ENCODE measurements at places on chromosomes 4 and X. TPM values are rescaled to one million over a fixed set of nuclear protein-coding genes. Genes with fewer than 3 reads are reported as not detected.

The SPATA4 gene
- 1.4 TPM for polyA plus RNA-seq

The UGT2B11 gene
- polyA plus RNA-seq = 1.4 TPM

The CBLL2 gene
- not detected for polyA plus RNA-seq

The ADAD1 gene
- not detected for polyA plus RNA-seq

The SLC9B1 gene
- 4.4 TPM for polyA plus RNA-seq

The SFRP2 gene
- 26.7 TPM for polyA plus RNA-seq

The KLHL4 gene
- 7.6 TPM for polyA plus RNA-seq

The PARM1 gene
- 43.8 TPM for polyA plus RNA-seq

GRCh38 chr4:23234018-23234417 lies 541.3 kb downstream of the GBA3 start:
- DNase-seq = no peak

DNA sequence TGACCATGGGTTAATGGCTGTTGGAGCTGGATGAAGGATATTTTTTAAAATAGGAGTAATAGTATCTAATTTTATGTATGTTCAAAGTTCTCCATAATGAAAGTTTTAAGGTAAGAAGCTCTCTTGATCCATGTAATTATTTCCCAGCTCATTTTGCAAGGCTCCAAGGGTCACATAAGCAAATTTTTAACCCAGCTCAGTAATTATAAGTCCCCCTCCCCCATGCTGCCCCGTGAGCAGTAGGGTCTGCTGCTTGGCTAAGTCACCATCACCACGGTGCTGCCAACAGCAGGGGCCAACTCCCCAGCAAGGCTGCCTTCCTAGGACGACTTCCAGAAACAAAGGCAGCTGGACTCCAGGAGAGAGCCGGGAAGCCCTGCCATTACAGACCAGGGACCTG lies 340.0 kb downstream of the FBXW7 start:
- DNase-seq = peak; percentile 33

- no peak for DNase-seq
Measured at GRCh38 chr4:90445380-90445779, 318.2 kb downstream of the CCSER1 start.

- DNase-seq = no peak
Measured at GRCh38 chrX:14389682-14390081, 139.7 kb upstream of the GLRA2 start.

DNA sequence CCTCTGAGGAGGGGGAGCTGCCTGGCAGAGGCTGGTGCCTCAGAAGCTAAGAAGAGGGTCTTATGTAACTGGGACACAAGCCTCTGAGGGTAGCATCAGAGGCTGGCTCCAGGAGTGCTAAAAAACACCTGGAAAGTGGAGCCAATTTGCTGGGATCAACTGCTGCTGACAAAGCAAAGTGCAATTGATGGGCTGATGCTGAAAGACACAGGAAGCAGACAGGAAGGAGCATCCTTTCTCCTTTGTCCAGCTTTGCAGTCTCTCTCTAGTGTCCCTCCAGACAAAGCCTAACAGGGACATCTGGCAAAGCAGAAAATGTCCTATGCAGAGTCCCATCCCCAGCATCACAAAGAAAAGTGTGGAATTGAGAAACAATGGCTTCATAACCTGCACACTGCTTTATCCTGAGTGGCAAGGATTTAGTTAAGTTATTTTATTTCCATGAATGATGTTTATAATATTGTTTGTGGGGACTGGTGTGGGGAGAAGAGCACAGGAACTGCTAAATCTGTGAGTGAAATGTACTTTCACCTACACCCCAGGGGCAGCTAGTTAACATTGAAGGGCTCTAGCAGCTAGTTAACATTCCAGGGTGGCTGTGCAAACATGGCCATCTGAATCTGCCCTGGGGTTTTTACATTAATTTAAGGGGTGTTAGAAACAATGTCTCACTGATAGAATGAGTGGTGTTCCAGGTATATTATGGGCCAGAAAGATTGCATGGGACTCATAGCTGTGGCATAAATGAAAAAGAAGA lies 25.6 kb upstream of the MBTPS2 start:
- DNase-seq = no peak

DNA sequence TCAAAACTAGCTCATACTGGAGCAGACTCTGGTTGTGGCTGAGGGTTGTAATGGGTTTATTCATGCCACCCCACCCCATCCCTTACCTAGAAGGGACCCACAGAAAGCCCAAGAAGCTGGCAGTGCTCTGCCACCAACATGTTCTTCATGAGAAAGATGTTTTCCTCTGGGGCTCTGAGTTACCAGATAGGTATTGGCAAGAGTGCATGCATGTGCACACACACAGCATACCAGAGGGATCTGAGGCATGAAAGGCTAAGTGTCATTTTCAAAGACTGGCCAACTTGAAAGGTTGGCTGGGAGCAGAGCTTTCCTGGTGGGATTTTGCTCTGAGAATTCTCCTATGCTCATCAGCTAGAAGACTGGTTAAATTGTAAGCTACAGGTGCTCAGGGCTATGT lies 65.2 kb downstream of the PHOX2B start:
- no peak for DNase-seq

DNA sequence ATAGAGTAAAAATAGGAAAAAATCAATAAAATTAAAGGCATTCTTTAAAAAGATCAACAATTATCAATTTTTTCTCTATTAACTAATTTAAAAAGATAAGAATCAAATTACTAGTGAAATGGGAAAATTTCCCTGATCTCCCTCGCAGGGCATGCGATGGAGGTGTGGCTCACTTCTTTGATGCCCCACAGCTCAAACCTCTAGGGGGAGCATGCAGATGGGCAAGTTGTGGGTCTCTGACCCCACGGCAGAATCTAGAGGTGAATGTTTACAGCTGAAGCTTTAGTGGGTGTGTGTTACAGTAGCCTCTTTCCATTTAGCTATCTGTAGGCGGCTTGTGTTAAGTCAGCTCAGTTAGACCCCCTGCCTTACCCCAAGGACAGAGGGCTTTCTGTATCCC lies 1348.8 kb downstream of the PCDH18 start:
- DNase-seq = no peak

- no peak for DNase-seq
Measured at GRCh38 chr4:56821381-56822243, at the start of gene SPINK2. SPINK2 (minus strand) TSS chr4:56821701; CDS start chr4:56821662, 39 bp downstream.

DNA sequence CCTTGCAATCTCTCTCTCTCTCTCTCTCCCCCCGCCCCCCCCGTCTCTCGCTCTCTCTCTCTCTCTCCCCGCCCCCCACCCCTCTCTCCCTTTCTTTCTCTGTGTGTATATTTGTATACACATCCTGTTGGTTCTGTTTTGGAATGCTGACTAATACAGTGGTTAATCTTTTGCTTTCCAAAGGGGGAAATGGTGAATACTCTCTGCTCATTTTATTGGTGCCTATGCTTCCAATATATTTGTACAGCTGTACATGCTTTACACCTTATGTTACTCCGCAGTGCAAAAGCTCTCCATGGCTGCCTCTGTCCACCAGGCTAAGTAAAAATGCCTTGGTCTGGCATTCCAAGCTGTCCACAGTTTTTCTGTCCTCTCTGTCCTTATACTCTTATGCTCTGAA lies 158.8 kb downstream of the RBMX2 start:
- DNase-seq = no peak

DNA sequence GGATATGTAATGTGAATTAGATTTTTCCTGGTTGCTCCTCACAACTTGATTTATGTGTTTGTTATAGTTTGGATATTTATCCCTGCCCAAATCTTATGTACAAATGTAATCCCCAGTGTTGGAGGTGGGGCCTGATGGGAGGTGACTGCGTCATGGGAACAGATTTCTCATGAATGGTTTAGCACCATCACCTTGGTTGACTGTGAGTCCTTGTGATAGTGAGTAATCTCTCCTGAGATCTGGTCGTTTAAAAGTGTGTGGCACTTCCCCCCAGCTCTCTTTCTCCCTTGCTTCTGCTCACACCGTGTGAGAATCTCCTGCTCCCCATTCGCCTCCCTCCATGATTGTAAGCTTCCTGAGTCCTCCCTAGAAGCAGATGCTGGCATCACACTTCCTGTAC lies 2.2 kb downstream of the MID2 start:
- no peak for DNase-seq

DNA sequence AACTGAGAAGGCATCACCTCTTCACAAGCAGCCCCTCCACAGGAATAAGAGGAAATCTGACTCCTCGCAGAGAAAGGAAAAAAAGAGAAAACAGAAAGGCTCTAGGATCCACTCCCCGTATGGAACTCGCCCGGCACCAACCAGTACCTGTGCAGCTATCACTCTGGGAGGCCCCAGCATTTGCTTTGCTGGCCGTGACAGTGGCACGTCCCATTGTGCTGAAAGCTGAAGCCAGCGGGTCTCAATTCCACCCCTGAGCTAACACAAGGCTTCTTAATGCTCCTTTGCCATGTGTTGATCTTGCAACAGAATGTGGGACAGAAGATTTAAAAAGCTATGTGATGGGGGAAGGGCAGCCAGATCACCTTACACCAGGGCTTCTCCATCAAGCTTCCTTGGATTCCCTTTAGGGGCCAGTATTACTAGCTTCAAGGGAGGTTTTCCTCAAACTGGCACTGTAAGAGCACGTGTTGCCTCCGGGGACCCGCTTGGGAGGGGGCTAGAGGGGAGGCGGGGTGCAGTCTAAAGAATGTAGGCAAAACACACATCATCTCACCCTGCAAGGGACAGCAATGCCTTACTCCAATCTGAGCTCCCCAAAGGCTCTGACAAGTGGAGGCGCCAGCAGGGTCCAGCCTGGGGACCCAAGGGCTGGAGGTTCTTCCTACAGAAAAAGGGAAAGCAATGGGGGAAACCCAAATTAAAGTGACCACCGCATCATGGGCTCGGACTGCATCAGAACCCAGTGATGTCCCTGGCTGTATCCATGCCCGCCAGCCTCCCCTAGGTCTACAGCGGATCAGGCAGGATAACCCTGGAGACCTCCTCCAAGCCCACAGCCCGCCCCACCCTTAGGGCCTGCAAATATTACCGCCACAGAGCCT lies 1.2 kb downstream of the USP46 start:
- DNase-seq = peak; percentile 83

GRCh38 chr4:88823058-88823919 lies 125.7 kb upstream of the NAP1L5 start:
- DNase-seq = peak; percentile 93

DNA sequence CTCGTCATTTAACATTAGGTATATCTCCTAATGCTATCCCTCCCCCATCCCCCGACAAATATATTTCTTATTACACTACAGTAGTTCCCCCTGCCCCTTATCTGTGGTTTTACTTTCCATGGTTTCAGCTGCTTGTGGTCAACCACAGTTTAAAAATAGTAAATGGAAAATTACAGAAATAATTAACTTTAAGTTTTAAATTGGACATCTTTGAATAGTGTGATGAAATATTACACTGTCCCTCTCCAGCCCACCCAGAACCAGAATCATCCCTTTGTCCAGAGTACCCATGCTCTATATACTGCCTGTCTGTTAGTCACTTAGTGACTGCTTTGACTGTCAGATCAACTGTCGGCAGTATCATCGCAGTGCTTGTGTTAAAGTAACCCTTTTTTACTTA lies 47.4 kb upstream of the VEGFC start:
- DNase-seq = no peak

DNA sequence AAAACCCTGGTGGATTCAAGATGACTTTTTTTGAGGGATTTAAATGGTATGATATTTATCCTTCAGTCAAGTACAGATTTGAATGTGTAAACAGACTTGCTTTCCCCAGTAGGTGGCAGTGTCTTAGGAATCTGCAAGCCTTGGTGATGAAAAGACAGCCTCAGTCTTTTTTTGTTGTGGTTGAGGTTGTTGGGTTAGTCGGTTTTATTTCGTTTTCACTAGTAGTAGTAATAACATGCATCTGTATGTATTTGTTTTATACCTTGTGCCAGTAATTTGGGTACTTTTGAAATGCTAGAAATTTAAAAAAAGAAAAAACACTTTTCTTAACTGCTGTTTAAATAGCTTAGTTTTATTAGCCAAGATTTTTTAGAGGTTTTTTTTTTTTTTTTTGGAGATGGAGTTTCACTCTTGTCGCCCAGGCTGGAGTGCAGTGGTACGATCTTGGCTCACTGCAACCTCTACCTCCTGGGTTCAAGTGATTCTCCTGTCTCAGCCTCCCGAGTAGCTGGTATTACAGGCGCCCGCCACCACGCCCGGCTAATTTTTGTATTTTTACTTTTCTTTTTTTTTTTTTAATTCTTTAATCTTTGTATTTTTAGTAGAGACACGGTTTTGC lies 39.2 kb downstream of the COPS4 start:
- peak; percentile 24 for DNase-seq

GRCh38 chr4:1557221-1557597 lies 126.9 kb downstream of the FAM53A start:
- no peak for DNase-seq

DNA sequence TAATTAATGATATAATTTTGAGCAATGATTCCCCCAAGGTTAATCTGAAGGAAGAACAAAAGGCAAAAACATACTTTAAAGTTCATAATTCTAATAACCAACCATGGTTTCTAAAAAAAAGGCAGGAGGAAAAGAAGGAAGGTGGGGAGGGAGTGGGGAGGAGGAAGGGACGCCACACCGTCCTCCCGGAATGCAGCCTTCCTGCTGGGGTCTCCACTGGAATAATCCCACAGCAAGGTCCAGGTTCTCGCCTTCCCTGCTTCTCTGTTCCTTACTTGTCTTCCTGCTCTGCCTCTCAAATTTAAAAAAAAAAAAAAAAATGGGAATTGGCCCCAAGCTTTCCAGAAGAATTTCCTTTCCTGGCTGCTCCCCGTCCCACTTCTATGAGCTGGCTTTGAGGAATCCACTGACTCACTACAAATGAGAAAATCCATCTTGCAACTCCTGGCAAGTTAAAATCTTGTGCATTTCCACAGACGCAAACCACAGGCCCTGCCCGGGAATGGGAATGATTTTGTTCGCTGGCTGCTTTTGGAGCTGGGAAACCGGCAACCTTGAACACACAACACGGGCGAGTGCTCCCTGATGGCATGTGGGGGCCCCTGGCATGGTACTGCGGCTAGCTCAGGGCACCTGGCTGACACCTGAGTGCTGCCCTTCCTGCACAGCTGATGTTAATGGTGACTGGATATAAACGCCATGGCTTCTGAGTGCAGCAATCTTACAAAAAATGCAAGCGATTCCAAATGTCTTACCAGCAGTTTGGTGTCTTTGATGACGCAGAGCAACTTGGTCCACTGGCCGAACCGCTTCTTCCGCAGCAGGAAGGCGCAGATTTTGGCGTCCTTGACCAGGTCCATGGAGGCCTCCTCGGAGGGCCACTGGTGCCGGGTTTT lies 97.0 kb downstream of the AFAP1 start:
- DNase-seq = no peak

DNA sequence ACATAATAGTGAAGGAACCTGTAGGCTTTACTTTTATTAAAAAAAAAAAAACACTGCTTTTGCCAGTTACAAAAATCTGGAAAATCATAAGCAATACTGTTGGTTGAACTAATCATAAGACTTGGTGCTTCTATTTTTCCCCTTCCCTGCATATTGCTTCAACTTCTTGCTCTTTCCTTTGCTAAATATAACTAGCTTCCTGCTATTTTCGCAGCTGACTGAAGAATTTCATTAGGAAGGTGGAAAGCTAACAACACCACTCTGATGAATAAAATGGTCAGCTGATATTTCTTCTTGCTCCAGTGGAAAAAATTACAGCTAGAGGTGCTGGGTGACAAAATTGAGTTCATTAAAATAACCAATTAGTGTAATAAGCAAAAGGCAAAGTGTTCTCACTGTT lies 39.3 kb downstream of the MEPE start:
- no peak for DNase-seq

GRCh38 chrX:46722742-46723568 lies 36.0 kb downstream of the SLC9A7 start:
- DNase-seq = no peak

GRCh38 chr4:181078196-181078595 lies 1165.0 kb upstream of the TENM3 start:
- DNase-seq = no peak
